Tibial nerve (tissue), 4 donors: ENCODE measurements at places on chromosomes 2 and 18. TPM values are rescaled to one million over a fixed set of nuclear protein-coding genes. Genes with fewer than 3 reads are reported as not detected.

GRCh38 chr2:172299741-172300140 lies 127.6 kb upstream of the ITGA6 start:
- no peak for DNase-seq

- DNase-seq = no peak
These were observed 134.8 kb downstream of the MREG start for GRCh38 chr2:215878476-215879063.

DNA sequence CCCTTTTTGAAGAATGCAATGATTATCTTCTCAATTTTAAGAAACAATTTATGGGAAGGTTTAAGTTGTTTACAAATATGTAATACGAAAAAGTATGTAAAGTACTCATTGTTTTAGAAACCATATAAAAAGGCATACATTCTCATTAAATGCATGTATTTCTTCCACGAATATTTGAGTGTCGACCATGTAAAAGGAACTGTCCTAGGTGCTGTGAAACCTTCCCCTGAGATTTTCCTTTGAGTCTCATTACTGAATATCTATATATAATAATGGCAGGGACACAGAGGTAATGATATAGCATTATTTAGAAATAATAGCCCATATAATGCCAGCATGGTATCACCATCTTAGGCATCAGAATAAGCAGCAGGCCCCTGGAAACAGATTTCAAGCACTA lies 239.3 kb downstream of the ERBB4 start:
- no peak for DNase-seq

DNA sequence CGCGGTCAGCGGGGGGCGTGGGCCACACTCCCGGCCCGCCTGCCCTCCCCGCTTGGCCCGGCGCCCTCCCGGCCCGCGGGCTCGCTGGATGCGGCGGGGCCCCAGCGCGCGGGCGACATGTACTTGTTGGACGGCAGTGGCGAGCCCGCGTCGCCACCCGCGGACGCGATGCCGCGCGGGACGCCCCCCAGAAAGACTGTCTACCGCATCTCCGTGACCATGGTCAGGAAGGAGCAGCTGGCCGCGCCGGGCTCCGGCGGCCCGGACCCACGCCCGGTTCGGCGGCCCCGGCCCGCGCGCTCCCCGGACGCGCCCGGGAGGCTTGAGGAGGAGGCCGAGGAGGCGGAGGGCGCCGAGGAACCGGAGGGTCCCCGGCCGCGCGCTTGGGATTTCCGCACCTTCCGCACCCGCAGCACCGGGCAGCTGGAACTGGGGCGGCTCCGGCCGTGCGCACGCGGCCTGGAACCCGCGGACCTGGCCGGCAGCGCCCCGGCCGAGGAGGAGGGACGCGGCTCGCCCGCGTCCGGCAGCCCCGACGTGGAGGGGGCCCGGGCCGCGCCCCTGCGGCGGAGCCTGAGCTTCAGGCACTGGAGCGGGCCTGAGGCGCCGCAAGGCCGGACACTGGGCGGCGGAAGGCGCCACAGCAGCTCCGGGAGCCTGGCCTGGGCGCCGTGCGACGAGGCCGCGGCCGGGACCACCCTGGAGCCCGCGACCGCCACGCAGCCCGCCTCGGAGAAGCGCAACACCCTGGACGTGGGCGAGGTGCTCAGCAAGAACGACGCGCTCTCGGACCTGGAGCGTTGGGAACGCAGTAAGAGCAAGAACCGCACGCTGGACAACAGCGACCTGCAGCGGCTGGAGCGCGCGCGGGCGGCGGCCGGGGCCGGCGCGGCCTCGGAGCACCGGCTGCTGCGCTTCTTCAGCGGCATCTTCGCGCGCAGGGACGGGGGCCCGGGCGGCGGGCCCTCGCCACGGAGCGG lies 176.4 kb downstream of the AGAP1 start:
- DNase-seq = peak; percentile 33

GRCh38 chr2:239596792-239597191 lies 196.0 kb upstream of the HDAC4 start:
- DNase-seq = no peak

- no peak for DNase-seq
These were observed 305.0 kb upstream of the LRP1B start for GRCh38 chr2:142435847-142436246.

The UGT1A9 gene
- not detected for total RNA-seq

The CREG2 gene
- total RNA-seq = not detected
